Caki2 (cell line): ENCODE measurements at places on chromosomes 6 and 20.

- DNase-seq: no peak
These were observed 249.5 kb downstream of the ZFAND3 start for GRCh38 chr6:38068854-38069590.

- peak; percentile 12 for DNase-seq
These were observed 1.3 kb downstream of the SEC63 start for GRCh38 chr6:107956586-107957307.

- DNase-seq: peak; percentile 85
These were observed 50.9 kb downstream of the NUDT3 start for GRCh38 chr6:34341481-34341971.

- DNase-seq: no peak
These were observed 73.8 kb upstream of the SCP2D1 start for GRCh38 chr20:18739751-18740166.

- DNase-seq: no peak
These were observed 75.1 kb upstream of the MC3R start for GRCh38 chr20:56173438-56173837.

DNA sequence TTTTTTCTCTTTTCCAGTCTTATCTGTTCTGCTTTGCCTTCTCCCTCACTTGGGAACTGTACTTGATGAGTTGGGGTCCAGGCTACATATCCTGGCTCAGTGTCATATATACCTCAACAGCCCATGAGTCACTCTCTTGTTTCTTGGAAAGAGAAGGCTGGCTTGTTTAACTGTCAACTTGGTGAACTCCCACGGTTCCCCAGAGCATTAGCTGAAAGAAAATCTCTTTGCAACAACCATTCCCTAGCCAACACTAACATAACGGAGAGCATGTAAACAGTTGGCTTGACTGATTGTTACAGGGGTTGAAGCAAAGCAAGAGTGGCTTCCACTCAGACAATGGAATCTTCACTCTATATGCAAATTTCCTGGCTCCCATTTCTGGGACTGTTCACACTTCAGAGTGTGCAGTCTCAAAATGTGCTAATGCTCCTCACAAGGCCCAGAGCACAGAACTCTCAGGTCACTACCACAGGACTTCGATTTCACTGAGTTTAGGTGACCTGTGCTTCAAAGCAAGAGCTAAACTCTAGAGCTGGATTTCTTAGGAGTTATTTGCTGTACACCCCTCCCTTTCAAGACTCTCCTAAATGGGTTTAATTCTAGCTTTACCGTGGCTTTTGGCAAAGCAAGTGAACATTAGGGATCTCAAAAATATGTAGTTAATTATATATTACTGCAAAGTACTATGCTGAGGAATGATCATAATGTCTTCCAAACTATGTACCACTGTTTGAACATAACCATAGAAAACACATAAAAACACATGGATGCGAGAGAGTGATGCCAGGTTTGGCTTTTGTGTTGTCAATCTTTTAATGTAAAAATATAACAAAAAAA, 609.8 kb downstream of the RFPL4B start:
- no peak for DNase-seq

- no peak for DNase-seq
These were observed 11.6 kb downstream of the TP53RK start for GRCh38 chr20:46677608-46678007.

DNA sequence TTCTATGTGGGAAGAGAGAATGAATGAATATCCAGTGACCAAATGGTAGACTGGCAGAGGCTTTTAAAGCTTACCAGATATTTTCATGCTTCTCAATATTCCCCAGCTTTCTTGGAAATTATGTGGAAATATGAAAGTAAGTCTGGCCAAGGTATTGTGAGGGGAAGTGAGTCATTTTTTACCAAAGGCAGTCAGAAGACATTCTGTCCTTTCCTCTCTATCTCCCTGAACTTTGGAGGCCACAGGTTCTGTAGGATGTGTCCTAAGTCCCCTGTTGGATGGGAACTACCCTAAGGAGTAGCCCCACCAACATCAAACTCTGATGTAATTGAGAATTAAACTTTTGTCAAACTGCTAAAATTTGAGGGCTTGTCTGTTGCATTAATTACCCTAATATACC, 593.8 kb upstream of the NRSN1 start:
- DNase-seq: no peak

- no peak for DNase-seq
These were observed 46.8 kb upstream of the STX16 start for GRCh38 chr20:58604128-58604881.

DNA sequence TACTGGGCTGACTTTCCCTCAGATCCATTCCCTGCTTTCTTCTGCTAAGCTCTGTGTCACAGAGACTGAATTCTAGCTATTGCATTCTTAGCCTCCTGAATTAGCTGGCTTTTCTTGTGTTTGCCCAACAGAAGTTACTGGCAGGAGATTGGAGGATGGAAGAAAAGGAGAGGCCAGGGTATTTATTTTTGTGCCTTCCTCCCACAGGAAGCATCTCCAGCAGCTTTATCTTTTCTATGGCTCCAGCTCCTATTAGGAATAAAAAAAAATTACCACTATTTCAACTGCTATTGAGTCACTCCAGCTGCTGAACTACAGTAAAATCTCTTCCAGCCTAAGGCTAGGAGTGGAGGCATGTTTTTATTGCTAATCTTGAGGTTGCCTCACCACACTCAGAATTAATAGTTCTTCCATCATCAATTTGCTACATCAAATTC, 492.4 kb downstream of the RFPL4B start:
- DNase-seq: no peak

GRCh38 chr20:48406498-48406897, 421.3 kb downstream of the PREX1 start:
- peak; percentile 10 for DNase-seq

- no peak for DNase-seq
These were observed 3.0 kb upstream of the APOBEC2 start for GRCh38 chr6:41049955-41050354.

- no peak for DNase-seq
These were observed 213.9 kb upstream of the PRDM1 start for GRCh38 chr6:105872249-105872648.

DNA sequence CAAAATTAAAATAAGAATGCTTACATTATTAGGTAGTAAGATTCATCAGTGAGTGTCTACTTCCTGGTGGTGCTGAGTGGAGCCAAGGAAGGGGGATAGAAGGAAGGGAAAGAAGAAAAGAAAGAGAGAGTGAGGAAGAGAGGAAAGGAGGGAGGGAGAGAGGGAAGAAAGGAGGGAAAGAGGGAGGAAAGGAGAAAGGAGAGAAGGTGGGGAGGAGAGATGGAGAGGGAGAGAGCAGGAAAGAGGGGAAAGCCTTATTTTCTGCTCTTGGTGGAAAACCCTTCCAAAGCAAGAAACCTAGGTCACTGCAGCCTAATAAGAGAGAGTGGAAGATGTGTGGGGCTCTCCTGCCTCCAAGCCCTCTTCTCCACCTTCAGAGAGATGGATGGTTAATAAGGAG, 90.2 kb upstream of the EEF1E1 start:
- no peak for DNase-seq
